ENCODE measurements at places on chromosomes 2 and 18.

- no peak for DNase-seq
Observed at GRCh38 chr18:62942578-62942977, 227.2 kb downstream of the PHLPP1 start.

DNA sequence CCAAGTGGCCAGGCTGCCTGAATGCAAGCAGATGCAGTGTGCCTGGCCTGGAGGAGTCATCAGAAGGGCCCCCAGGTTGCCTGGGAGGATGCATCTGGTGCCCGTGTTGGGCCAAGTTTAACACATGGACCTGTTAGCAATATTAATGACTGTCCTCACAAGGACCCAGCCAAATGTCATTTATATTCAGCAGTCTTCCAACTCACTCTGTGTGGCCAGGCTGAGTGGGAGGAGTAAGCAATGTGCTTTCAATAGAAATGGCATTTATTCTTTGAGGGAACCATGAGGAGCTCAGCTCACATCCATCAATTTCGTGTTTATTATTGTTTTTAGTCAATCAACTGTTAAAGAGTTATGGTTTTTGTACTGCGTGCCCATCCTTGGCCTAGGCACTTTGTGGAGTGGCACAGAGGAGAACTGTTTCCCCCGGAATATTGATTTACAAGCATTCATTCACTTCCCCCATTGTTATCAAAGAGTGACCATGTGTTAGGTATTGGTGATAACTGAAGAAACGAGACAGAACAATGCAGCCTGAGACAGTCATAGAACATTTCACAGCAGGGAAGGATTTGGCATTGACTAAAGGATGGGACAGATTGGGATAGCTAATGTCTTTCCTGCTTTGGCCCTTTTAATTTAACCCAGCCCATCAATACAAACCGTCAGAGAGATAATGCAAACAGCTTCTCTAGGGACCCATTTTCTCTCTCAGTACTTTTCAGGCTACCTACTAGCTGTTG lies 725.2 kb downstream of the TSN start:
- DNase-seq, result no peak

DNA sequence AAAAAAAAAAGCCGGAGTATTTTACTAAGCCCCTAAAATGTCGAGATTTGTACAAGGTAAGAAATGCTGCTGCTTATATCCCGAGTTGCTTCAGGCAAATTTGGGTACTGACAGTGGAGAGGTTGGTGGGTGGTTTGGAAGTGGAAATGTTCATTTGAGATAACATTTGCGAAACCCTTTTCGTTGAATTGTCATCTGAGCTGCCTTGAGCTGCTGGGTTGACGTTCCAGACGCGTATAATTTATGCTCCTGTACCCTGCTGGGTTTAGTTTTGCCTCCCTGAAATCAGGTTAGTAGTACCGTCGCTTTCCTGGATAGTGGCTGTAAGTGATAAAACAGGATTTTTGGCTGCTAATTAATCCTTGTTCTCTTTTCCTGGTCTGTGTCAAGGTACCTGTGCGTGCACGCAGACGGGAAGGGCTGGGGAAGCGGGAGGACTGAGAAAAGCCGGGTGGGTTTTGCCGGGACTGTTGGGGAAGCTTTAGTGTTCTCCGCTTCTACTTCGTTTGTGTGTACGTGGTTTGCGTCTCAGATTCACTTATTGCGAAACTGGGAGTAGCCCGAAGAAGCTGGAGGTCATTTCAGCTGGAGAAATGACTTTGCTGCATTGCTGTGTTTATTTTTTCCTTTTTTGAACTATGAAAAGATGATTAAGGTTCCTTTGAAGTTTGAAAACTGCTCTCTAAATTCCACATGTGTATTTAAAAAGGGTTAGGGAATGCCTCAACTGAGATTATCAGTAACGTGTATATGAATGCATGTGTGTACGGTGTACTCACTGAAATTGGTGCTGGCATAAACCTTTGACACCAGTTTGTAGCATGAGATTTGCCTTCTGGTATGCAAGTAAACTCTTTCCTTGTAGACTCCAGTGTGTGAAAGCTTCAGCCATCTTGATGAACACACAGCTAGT lies 709 bp downstream of the UGP2 start:
- peak; percentile 46 for DNase-seq

DNA sequence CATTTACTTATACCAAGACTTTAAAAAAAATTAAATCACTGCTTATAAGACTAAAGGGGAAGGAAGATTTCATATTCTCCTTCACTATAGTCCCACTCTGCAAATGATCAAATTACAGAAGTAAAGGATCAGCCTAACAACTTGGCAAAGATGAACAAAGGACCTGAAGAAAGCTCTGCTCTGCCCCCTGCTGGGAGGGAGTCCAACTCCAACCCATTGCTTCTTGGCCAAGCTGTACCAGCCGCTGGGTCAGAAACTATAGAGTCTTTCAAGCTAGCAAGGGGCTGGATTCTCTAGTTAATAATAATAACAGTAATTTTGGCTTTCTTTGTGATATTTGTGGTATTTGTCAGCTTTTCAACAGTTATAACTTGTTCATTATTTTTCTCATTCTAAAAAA lies 927.0 kb upstream of the CRIM1 start:
- peak; percentile 34 for DNase-seq

DNA sequence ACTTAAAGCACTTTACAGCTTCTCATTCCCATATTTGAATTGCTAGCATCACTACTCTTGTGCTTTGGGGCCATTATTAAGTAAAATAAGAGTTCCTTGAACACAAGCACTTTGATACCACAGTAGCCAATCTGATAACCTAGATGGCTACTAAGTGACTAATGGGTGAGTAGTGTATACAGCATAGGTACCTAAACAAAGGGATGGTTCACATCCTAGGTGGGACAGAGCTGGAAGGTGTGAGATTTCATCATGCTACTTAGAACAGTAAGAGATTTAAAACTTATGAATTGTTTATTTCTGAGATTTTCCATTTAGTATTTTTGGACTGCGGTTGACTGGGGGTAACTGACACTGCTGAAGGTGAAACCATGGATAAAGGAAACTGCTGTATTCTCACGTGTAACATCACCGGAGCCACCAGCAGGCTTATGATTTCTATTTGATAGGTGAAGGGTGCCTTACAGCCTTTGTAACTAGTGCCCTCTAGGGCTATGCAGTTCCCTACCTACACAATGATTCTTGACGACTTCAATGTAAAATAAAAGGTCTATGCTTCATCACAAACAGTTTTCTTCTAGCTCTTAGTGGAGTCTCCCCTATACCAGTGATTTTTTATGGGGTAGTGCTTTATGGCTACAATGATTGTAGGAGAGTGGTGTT lies 22.1 kb upstream of the CRIM1 start:
- DNase-seq, result no peak

- DNase-seq, result no peak
Observed at GRCh38 chr18:47747260-47747795, 183.1 kb downstream of the SMAD2 start.

Measured in femur (tissue), 1 donor.